Motor neuron (in vitro differentiated cells): ENCODE measurements at places on chromosomes 5 and 9.
A peak's percentile ranks its signal among the peaks of the same experiment; 100 is the strongest.

GRCh38 chr9:89813482-89813881 lies 208.7 kb downstream of the GADD45G start:
- ATAC-seq = no peak

GRCh38 chr9:127179633-127180441 lies 57.4 kb upstream of the ANGPTL2 start:
- ATAC-seq = no peak

DNA sequence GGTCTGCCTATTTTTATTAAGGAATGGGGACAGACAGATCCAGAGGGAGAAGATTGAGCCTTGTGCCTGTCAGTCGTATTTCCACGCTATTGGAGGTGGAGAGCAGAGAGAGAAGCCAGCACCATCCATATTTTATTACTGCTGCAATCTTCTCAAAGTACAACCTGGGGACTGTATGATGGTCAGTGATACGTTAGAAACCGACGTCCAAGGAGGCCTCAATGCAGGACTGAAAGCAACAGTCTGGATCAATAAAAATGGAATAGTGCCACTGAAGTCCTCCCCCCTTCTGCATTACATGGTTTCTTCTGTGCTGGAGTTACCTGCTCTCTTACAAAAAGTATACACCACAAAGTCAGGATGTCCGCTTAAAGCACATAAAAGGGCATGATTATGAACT lies 21.9 kb upstream of the DTWD2 start:
- ATAC-seq = no peak

DNA sequence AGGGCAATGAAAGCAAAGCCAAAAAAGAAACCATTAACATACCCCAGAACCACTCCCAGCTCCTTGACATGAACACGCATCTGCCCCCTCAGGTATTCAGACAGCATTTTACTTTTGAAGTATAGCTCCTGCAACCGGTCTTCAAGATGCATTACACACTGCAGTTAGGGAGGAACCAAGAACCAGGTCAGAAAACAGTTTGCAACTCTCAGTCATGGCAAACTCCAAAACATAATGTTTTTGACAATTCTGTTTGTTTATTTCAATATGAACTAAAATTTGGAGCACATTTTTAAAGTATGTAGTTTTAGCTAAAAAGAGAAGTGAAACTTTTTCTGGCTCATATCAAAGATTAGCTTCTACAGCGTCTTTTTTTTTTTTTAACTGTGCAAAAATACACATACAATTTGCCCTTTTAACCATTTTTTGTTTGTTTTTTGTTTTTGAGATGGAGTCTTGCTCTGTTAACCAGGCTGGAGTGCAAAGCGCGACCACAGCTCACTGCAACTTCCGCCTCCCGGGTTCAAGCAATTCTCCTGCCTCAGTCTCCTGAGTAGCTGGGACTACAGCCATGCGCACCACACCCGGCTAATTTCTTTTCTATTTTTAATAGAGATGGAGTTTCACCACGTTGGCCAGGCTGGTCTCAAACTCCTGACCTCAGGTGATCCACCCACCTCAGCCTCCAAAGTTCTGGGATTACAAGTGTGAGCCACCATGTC lies 12.2 kb upstream of the RAPGEF6 start:
- ATAC-seq = no peak

GRCh38 chr9:111035543-111036428 lies 2.5 kb downstream of the LPAR1 start:
- ATAC-seq = no peak

DNA sequence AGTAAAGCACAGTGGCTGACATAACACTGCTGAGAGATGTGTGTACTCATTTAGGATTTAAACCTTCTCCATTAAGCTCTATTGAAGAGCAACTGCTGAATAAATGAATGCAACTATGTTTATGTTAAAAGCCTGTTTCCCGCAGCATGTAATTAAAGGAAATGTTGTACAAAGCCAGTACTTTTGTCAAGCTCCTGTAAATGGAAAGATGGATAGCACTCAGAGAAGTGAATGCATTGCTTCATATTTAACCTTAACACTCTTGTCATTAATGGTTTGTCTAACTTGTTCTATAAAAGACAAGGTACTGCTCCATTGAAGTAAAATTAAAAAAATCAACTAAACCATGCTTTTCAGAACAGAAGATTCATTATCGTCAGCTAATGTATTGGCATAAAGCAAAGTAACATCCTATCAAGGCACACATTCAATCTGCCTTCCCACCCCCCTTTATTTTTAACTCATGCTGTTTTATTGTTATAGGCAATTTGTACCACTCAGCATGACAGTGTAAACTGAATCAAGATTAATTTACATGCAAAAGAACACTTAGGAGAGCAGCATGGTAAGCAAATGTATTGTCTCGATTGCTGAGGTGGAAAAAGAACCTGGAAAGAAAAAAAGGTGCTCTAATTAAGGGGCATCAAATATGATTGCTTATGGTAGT lies 240.9 kb upstream of the TBCA start:
- ATAC-seq = peak; percentile 66
